ENCODE measurements at places on chromosomes 1 and 21.
A peak's percentile ranks its signal among the peaks of the same experiment; 100 is the strongest.

DNA sequence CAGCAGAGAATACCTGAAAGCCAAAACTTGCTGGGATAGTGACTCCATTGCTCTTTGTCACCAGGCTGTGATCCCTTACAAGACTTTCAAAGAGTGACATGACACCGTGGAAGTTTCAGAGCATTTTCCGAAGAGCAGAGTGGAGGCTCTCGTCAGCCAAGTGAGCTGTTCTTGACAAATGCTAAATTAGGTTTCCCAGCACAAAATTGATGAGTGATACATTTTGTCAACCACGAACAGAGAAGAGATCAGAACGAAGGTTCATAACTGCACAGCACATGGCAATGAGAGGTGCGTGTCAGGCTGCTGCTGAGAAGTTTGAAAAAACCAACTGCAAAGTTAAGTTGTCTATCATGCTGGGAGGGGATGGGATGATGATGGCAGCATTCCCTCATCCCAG, 184.4 kb upstream of the C1orf174 start:
- DNase-seq, result no peak

GRCh38 chr1:15684042-15684461, at the start of gene PLEKHM2:
TSS of gene PLEKHM2 (plus strand) at chr1:15684320. CDS start at chr1:15684559, 239 bp downstream.
- DNase-seq, result peak; percentile 17

- DNase-seq, result no peak
Observed at GRCh38 chr1:229537894-229538293, 20.6 kb downstream of the ABCB10 start.

DNA sequence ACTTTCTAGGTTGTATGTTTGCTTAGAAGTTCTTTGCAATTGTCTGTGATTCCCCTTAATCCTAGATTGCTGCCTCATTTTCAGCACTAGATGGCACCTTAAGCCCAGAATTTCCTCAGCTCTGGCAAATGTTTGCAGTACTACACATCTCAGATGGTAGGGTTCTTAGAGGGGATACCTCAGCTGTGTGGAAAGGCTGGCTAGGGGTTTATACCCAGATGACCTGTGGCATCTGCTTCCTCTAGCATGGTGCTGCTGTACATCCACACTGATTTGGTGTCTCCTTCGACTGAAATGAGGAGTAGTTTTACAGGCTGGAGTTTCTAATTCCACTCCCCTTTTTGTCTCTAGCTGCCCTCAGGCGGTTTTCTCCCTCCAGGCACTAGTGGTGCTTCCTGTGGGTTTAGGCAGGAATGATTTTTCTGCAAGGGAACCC, 23.5 kb downstream of the ASB17 start:
- DNase-seq, result no peak

GRCh38 chr1:153343040-153343681, 5.5 kb downstream of the PGLYRP4 start:
- no peak for DNase-seq

- DNase-seq, result no peak
Observed at GRCh38 chr1:214017191-214017982, 29.6 kb downstream of the PROX1 start.

GRCh38 chr1:68046885-68047658, 3.4 kb downstream of the DIRAS3 start:
- no peak for DNase-seq

DNA sequence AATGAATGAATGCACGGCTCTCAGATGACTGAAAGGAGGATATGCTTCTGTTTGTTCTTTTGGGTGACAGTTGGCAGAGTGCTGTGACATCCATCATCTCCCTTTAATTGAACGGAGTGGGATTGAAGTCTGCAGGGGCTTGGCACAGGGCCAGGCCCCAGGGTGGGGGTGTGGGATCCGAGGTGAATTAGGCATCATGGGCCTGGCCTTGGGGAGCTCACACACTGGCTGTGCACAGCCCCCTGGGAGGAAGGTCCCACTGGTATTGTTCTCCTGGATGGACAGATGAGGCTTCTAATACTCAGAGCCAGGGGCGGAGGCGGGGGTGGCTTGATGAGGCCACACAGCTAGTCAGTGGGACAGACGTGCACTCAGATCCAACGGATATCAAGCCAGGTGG, 19.3 kb downstream of the EPHB2 start:
- no peak for DNase-seq

Measured in stimulated activated CD8-positive, alpha-beta memory T cell treated with anti-CD3 and anti-CD28 coated beads, Interleukin-15, amount 100 ng/mL, for 24 hours (primary cell).